Stimulated activated CD8-positive, alpha-beta memory T cell treated with anti-CD3 and anti-CD28 coated beads, Interleukin-15, amount 100 ng/mL, for 4 hours (primary cell): ENCODE measurements at places on chromosomes 13 and 19.
A peak's percentile ranks its signal among the peaks of the same experiment; 100 is the strongest.

- no peak for DNase-seq
Measured at GRCh38 chr13:59746291-59746962, 417.3 kb downstream of the DIAPH3 start.

DNA sequence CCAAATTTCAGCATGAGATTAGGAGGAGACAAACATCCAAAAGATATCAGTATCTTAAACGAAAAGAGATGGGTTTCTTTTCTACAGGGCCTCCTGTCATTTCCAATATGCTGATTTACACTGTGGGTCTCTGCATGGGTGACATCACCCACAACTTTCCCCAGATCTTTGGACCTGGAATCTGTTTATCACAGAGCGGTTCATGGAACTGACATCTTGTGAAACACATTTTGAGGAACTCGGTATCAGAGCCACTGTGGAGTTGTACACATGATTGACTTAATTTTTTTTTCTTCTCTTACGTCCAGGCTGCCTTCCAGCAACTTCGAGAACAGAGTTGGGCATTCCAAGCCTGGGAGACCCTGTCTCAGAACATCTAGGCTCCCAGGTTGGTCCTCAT lies 80.2 kb upstream of the SERP2 start:
- DNase-seq = no peak

- no peak for DNase-seq
Measured at GRCh38 chr19:7844951-7845350, 14.9 kb downstream of the EVI5L start.

DNA sequence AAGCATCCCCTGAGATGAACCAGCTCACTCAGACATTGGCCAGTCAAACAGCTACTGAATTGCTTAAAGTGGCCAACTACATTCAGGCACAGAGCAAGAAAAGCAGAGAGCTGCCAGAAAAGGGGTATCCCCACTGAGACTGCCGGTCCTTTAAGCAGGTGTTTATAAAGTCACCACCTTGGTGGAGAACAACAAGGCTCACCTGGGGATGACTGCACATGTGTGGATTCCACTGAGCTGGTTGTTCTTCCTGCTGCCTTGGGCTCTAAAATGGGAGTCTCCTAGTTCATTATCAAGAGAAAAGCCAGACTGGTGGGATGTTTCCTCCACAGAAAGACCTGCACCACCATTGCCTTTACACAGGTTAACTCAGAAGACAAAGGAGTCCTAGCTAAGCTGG lies 51.8 kb upstream of the IPO5 start:
- no peak for DNase-seq

DNA sequence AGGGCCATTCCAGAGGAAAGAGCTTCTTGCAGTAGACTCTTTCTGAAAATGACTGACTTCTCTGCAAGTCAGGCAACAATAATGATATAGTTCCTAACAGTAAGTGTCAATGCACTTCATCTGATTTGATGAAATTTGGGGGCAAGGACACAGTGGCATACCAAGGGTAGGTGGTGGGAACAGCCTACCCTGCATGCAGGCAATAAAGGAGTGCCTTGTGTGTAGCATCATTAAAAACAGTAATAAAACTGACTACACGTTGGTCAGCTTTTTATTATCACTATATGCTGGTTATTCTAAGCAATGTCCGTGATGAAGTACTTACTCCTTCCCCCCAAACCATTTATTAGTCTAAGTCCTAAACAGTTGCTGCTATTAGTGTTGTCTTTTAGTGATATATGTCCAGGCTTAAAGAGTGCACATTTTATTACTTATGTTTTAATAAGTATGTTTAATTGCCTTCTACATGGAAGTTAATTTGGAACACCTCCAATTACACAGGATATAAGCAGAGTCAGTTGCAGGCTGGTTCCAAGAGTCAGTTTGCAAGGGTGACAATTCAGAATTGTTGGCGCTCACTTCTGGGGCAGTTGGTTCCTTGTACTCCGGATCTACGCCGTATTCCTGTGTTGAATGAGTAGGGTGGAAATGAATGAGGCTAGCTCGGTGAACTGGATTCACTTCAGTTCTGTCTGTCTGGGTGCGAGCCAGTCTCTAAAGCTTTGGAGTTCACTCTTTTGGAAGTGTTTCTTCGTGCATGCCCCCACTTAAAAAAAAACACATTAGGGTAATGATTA lies 84.0 kb downstream of the RGCC start:
- DNase-seq = no peak

GRCh38 chr13:20137875-20138274 lies 23.0 kb downstream of the GJA3 start:
- DNase-seq = no peak

DNA sequence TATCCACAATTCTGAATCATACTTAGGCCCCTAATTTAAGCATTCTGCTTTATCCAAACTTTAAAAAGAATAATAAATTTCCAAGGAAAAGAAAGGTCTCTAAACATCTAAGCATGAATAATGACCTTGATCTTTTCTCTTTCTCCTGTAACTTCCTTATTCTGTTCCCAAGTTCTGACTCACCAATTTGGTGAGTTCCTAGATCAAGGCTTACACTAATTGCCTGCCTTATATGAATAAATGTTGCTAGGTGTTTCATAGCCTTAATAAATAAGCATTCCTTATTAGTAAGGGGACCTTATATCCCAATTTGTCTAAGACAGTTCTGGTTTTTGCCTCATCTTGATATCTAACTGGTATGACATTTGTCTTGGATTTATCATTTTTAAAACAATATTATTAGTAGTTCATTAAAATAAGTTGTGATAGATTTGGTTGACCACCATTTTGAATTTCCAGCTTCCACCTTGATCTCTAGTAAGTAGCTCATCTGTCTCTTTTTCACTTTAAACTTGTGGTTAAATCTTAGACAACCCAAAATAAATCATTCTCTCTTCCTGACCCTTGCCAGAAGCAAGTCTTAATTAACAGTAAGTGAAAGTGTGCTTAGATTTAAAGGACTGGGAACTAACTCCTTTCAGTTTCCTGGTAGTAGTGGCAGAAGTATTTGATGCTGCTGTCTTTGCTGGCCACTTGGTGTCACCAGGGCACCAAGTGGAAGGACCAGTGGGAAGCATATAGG lies 121.2 kb upstream of the MLNR start:
- DNase-seq = no peak

- no peak for DNase-seq
Measured at GRCh38 chr19:42111811-42112210, 20.4 kb downstream of the POU2F2 start.

GRCh38 chr13:43785650-43786471 lies 911 bp downstream of the ENOX1 start:
- no peak for DNase-seq

DNA sequence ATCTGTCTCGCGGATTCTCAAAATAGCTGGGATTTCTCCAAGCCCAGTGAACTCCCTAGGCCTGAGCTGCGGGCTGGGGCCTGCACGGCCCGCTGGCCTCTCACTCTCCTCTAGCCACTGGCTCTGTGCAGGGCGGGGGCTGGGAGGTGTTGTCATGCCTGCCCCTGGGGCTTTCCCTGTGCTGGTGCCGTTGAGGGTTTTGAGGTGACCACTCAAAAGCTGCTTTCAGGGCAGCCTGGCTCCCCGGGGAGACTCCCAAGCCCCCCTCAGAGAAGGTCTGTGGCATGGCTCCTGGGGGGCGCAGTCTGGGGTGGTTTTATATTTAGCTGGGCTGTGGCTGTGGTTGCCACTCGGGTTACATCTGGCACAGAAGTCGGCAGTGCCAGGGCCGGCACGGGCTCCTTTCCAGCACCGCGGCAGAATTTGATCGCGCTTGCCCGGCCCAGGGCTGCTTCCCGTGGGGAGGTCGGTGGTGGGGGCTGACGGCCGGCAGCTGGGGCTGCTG lies 10.0 kb downstream of the NDUFB7 start:
- no peak for DNase-seq

GRCh38 chr13:30255696-30256095 lies 51.7 kb downstream of the KATNAL1 start:
- no peak for DNase-seq

DNA sequence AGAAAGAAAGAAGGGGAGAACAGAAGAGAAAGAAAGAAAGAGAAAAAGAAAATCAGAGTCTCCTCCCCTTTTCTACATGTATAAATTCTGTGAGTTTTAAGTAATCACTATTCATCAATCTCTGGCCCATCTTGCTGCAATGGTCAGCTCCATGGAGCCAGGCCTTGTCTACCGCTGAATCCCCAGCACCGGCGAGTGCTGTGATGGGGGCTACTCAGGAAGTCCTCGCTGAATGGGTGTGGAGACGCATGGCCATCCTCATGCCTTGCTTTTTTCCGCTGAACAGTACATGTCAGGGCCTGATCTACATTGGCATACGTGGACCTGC lies 29.9 kb downstream of the GPR42 start:
- DNase-seq = no peak

GRCh38 chr13:40306817-40307216 lies 359.6 kb downstream of the FOXO1 start:
- DNase-seq = no peak

DNA sequence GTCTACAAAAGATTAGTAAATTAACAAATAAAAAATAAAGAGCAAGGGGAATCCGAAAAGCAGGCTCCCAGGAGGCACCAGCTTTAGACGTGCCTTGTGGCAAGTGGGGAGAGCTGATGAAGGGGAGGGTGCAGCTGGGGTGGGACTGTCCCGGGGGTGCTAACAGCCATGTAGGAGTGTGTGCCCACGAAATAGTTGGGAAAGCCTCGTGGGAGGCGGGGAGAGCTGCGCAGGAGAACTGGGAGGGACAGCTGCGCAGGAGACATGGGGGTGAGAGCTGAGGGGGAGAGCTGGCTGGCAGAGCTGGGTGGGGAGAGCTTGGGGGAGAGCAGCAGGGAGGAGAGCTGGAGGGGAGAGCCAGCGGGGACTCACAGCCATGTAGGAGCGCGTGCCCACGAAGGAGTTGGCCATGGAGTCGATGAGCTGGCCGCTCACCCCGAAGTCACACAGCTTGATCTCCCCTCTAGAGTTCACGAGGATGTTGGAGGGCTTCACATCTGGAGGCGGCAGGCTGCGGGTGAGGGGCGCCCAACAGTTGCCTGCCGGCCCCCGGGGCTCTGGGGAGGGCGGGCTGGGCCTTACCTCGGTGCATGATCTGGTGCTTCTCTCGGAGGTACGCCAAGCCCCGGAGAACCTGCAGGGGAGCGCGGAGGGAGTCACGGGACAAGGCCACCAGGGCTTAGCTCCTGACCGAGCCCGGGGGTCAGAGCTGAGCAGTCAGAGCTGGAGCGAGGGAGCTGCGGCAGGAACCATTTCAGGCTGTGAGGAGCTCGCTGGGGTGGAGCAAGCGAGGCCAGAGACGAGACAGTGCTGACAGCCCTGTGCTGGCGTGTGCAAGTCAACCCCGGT lies 23.1 kb downstream of the MAP2K2 start:
- no peak for DNase-seq

GRCh38 chr13:41995946-41996345 lies 35.0 kb upstream of the VWA8 start:
- DNase-seq = peak; percentile 4

DNA sequence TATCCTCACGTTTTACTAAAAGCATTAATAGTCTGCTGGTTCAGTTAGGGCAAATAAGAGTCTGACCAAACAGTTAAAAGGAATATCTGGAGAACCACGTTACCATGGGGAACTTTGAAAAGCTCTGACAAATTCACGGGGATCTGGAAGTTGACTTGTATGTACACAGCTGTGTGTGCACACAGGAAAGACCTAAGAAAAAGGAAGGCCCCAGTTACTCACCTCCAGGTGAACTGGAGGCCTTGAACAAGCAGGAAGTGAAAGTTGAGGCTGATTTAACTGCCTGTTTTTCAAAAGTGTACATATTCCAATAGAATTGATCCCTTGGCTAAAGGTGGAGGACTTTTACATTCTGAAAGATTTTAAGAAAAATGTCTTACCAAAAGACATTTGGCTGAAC lies 1891.6 kb upstream of the PCDH20 start:
- no peak for DNase-seq

DNA sequence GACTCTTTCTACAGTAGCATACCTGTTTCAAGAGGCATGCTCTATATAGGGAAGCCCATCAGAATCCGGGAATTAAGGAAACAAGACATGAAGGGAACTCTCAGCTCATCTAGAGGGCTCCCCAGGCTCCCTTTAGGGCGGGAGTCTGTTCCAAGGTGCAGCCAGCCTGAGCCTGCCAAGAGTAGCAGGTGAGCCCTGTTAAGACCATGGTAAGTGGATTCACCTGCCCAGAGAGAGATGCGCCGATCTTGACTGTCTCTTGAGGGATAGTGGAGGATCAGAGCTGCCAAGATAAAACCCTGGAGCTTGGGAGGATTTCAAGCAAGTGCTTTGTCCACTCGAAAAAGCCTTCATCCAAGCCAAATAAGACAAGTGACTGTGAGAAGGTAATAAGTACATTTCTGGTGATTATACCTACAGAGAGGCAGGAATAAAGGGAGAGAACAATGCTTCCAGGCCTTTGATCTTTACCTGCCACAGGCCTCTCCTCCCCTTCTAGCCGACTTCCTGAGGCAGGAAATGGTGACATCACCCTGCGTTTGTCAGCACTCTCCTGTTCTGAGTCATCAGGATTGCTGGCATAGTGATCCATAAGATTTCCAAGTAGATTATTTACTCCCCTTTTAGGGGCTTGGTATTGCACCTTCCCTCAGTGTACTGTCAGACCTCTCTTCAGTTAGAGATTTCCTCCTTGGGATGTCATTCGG lies 31.5 kb downstream of the KLF5 start:
- DNase-seq = no peak
